ENCODE measurements at places on chromosomes 6 and 20.

- DNase-seq, result no peak
Measured at GRCh38 chr6:63724721-63725120, 89.1 kb downstream of the PHF3 start.

DNA sequence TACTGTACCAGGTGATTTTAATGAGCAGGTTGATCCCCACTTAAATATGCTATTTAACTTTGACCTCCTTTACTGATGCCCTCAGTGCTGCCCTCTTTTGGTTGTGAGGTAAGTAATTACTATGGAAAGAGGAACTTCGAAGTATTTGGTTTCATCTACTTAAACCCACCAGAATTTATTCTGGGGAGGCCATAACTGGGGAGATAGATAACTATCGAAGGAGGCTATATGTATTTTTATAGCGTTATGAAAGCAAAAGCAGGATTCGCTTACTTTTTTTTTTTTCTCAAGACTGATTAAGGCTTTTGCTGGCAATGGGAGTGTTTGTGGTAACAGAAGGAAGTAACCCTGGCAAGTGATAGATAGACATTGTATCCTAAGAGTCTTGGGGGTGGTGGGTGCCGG lies 168.9 kb upstream of the CENPW start:
- no peak for DNase-seq

GRCh38 chr6:34129753-34130152 lies 16.1 kb downstream of the GRM4 start:
- no peak for DNase-seq

- no peak for DNase-seq
Measured at GRCh38 chr6:116564921-116565872, 6.1 kb upstream of the RWDD1 start.
